ENCODE measurements at places on chromosomes 6 and 20. TPM values are rescaled to one million over a fixed set of nuclear protein-coding genes. Genes with fewer than 3 reads are reported as not detected.

Gene KIAA0408
- total RNA-seq, result 116 TPM

Gene LINC00237
- total RNA-seq, result 2.0 TPM

Gene SNX5
- 60.4 TPM for total RNA-seq

Gene DOK5
- total RNA-seq, result 350 TPM

Gene HFE
- 1.1 TPM for total RNA-seq

Gene PDE7B
- 3.0 TPM for total RNA-seq

Gene HRH3
- 0.47 TPM for total RNA-seq

Gene SSTR4
- not detected for total RNA-seq

Gene NFATC2
- 0.47 TPM for total RNA-seq

Gene CCN6
- not detected for total RNA-seq

Gene CDK5RAP1
- 20.4 TPM for total RNA-seq

Gene C6orf120
- total RNA-seq, result 24.3 TPM

Gene SPATA2
- total RNA-seq, result 2.7 TPM

Gene OXT
- total RNA-seq, result not detected

Gene DAAM2
- total RNA-seq, result 14.0 TPM

Gene CGA
- total RNA-seq, result not detected

Gene SAMD5
- 17.6 TPM for total RNA-seq

Gene TMEM244
- 1.4 TPM for total RNA-seq

Gene SNX14
- 204 TPM for total RNA-seq

Gene JPH2
- total RNA-seq, result 0.16 TPM

Gene DSTN
- total RNA-seq, result 295 TPM

Gene PAK5
- total RNA-seq, result 55.7 TPM
